ENCODE measurements at places on chromosomes 16 and 17. TPM values are rescaled to one million over a fixed set of nuclear protein-coding genes. Genes with fewer than 3 reads are reported as not detected.

DNA sequence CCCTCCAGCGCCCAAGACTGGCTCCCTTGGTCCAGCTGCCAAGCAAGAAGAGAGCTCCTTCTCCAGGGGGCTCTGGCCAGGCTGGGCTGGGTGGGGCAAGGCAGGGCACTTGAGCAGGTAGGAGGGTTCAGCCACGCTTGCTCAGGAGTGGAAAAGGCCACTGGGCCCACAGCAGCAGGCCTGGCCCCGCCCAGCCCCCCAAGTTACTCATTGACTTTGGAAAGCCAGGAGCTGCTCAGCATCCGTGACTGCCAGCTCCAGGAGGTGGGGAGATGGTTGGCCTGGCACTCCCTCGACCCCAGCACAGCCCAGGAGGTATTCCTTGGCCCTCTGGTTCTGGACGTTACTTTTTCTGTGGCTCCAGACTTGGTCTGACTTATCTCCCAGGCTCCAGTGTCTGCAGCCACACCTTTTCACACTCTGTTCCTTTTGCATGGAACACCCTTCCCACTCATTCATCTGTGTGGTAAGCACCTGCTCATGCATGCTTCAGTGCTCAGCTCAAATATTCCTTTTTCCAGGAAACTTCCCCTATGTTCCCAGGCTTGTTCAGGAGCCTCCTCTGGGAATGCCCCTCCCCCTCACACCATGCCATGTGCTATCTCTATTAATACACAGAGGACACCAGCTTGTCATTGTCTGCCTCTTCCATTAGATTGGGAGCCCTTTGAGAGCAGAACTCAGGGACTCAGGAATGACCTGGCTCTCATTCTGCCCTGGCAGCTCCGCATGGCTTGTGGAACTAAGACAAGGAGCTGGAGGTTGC, at the start of gene CDH16:
Gene CDH16 (minus strand): TSS at position 83 of the 766 bp plus-strand sequence. CDS start 820 bp downstream, outside the sequence.
- no peak for DNase-seq

DNA sequence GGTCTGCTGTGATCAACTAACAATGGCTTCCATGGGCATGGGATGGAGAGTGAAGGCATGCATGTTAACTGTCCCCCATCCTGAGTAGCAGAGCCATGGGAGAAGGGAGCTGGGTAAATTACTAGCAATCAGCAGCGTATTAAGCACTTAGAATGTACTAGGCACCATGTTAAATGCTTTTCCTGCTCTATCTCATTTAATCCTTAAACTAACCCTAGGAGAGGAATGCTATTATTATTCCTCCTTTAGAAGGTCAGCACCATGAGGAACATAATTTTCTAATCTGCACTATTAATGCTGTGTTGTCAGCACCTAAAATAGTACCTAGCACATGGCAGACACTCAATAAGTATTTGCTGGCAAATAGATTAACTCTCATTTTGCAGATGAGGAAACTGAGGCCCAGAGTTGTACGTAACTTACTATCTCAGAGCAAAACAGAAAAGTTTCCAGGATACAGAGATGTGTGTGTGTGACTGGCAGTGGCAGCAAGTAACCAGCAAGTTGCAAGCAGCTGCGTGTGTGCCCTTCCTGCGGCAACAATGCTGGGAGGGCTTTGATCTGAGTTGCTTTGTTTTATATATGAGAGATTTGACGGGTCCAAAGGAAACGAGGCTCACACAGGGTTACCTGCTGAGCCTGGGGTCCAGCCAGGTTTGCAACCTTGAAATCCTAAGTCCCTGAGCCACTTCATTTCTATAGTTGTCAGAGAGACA, 6.5 kb upstream of the KLHL36 start:
- DNase-seq = no peak

DNA sequence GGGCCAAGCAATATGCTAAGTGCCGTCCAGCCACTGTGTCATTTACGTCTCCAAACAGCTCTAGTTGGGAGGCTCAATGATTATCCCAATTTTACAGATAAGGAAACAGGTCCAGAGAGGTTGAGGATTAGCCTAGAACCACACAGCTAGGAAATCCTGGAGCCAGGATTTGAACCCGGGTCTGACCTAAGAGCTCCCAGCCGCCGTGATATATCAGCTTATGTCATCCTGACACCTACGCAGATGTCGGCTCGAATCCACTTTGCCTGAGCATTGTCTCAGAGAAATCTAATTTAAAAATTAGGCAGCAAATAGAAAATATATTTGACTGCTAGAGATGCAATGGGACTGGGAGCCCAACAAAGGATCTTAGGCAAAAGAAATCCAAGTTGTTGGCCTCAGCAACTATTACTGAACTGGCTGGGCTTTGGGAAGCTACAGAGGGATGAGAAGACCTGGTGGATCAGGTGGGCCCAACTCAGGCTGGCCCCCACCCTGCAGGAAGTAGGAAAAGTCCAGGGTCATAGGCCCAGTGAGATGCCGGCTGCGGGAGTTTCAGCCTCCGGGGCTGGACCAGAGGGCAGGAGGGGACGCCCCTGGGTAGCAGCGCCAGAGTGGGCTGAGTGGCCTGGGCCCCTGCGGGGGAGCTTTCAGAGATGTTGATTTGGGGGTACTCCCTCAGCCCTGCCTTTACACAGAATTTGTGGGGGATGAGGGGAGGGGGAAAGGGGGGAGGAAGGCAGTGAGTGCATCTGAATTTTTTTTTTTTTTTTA, 35.1 kb upstream of the IL21R start:
- DNase-seq = no peak

The IRX3 gene
- 45.2 TPM for total RNA-seq

The GAS7 gene
- 44.0 TPM for total RNA-seq

- DNase-seq = no peak
Observed at GRCh38 chr17:32928586-32929535, 908 bp downstream of the TMEM98 start.

The PRKCB gene
- 0.27 TPM for total RNA-seq

DNA sequence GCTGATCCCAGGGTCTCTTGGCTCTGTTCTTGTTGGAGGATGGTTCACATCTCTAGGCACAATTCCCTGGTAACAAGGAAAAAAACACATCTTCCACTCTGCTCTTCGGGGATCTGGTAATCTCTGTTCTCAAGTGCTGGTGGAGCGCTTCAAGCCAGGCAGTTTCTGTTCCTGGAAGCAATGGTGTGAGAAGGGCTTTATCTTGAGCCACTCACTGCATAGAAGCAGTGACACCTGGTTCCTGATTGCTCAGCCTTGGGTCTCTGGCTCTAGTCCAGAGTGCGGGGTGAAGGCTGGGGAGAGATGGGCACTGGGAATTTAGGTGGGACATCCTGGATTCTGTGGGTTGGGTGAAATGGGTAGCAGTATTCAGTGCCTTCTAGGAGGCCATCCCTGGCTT, 14.1 kb downstream of the AKAP1 start:
- no peak for DNase-seq

The ZSCAN10 gene
- 0.09 TPM for total RNA-seq

DNA sequence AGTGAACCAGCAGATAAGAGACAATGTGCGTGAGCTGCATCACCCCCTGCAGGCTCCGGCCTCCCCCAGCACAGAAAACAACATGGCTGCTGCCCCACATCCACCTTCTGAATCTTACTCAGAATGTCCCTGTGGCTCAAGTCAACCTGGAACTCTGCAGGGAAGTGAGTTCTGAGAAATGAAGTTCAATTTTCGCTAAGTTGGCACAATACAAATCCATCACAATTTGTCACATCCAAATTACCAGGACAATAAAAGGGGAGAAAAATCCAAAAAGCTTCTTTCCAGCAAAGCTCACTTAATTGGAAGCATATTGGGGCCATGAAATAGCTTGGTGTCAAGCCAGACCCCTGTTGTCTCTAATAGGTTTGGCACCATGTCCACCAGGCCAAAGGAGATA, 38.1 kb downstream of the CLEC19A start:
- DNase-seq = no peak

DNA sequence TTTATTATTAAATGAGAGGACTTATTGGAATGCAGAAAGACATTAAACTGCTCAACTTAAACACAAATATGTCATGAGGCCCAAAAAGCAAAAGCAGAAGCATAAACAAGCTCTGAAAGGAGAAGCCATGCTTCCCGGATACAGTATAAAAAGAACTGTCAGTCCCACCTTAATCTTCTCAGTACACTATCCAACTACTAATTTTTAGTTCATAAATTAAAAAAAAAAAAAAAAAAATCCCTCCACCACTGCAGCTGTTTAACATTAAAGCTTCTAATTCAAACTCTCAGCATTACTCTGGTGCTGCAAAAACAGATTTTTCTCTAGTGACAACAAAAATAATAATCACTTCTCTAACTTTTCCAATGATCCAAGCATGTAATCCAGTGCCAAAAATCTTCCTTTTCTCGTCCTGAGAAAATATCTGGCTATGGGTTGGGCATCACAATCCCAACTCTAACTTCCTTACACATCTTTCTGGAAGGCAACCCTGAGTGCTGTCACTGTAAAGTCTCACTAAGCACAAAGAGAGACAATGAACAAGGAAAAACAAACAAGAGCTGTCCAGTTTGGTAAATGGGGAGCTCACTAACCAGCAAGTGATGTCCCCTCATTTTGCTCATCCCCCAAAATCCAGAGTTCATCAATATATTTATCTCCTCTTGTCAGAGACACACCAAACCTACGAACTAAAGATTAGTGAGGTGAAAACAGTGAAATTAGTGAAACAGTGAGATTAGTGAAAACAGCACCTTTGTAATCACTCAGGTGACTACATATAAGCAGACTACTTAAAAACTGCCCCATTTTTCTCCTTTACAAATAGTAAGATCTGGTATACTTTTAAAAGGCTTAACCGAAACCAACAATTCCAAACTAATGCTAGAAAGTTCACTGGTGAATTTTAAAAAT, 5.5 kb downstream of the USP32 start:
- no peak for DNase-seq

The MYH2 gene
- total RNA-seq = not detected

Measured in mesothelial cell of epicardium (in vitro differentiated cells).